ENCODE measurements at places on chromosomes 1 and 21. TPM values are rescaled to one million over a fixed set of nuclear protein-coding genes. Genes with fewer than 3 reads are reported as not detected.

TNFRSF1B gene
- not detected for total RNA-seq

PGLYRP4 gene
- not detected for total RNA-seq

PRKACB gene
- total RNA-seq, result 101 TPM

CD160 gene
- not detected for total RNA-seq

PLA2G2D gene
- total RNA-seq, result not detected

OLFML2B gene
- 1.8 TPM for total RNA-seq

DNA sequence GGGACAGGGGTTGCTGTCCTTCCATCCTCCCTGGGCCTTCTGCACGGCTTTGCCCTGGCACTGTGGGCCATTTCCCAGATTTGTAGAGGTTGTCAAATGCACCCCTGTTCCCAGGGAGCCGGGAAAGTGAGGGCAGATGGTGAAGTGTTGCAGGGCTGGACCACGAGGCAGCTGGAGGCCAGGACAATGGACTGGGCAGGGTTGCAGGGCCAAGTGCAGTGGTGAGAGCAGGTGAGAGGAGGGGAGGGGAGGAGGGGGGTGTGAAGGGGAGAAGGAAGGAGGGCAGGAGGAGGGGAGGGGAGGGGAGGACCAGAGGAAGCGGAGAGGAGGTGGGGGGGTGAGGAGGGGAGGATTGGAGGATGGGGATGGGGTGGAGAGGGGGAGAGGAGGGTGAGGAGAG lies 443.9 kb downstream of the CAMTA1 start:
- H3K4me1 ChIP-seq, result peaks cover under 1% of the 10 kb centered on the region
- no peaks in the 10 kb centered on the region for H3K36me3 ChIP-seq
- no peak for DNase-seq
- no peak overlapping the region for H3K4me3 ChIP-seq
- peaks cover 5% of the 10 kb centered on the region for H3K27me3 ChIP-seq

- no peak overlapping the region for H3K4me3 ChIP-seq
- H3K27me3 ChIP-seq, result no peaks in the 10 kb centered on the region
- H3K27ac ChIP-seq, result no peak overlapping the region
- no peak for DNase-seq
- H3K4me1 ChIP-seq, result peaks cover 4% of the 10 kb centered on the region
- no peaks in the 10 kb centered on the region for H3K36me3 ChIP-seq
Observed at GRCh38 chr1:118190561-118190960, 5.5 kb upstream of the SPAG17 start.

DNA sequence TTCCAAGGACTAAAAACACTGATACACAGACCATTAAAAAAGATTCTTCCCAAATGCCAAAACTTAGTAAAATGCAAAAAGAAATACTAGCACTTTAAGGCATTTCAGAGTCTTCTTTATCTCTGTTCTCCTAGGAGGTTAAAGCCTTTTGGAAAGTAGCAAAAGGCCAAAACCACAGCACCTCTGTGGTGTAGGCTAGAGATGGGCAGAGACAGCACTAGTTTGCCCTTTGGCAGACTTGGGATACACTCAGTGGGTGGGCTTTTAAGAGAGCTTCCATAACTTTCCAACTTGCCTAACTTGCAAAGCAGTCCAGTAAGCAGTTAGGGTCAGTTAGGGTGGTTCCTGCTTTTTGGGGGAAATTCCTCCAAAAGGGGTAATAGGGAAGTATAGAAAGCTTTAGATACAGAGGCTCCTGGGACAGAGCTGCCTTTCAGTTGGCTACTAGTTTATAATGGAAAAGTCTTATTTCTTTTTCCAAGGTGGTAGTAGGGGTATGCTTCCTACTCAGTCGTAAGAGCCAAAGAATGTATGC lies 17.9 kb upstream of the PTCH2 start:
- no peak overlapping the region for H3K4me3 ChIP-seq
- H3K4me1 ChIP-seq, result no peaks in the 10 kb centered on the region
- H3K27ac ChIP-seq, result no peak overlapping the region
- no peak for DNase-seq
- H3K36me3 ChIP-seq, result peaks cover 6% of the 10 kb centered on the region

GRCh38 chr1:40646315-40646714 lies 19.2 kb downstream of the RIMS3 start:
- H3K36me3 ChIP-seq, result no peaks in the 10 kb centered on the region
- H3K4me1 ChIP-seq, result no peaks in the 10 kb centered on the region
- peaks cover 4% of the 10 kb centered on the region for H3K27me3 ChIP-seq
- no peak overlapping the region for H3K27ac ChIP-seq
- no peak for DNase-seq

DNA sequence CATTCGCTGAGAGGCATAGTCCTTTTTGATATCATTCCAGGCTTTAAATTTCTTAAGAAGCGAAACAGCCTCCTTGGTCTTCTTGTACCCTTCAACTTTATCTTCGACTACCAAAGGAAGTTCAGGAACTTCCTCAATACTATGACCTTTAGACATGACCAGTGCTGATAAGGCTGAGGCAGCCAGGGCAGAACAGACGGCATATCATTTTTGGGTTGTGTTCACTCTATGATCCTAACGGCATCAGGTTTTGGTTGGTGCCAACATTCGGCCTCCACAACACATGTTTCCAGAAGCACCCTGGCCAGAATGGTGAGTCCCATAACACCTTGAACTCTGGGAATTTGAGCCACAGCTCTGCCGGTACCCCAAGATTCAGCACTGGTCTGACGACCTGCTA lies 31.4 kb upstream of the MYOC start:
- H3K36me3 ChIP-seq, result no peaks in the 10 kb centered on the region
- no peak overlapping the region for H3K27ac ChIP-seq
- H3K4me1 ChIP-seq, result no peaks in the 10 kb centered on the region

- peaks cover under 1% of the 10 kb centered on the region for H3K27me3 ChIP-seq
- no peak for DNase-seq
- H3K27ac ChIP-seq, result no peak overlapping the region
- no peak overlapping the region for H3K4me3 ChIP-seq
Observed at GRCh38 chr1:25628741-25629421, 12.3 kb downstream of the MAN1C1 start.

- no peak overlapping the region for H3K4me3 ChIP-seq
- no peak overlapping the region for H3K27ac ChIP-seq
- H3K36me3 ChIP-seq, result no peaks in the 10 kb centered on the region
- H3K4me1 ChIP-seq, result no peaks in the 10 kb centered on the region
- no peak for DNase-seq
Observed at GRCh38 chr1:199173356-199173755, 534.5 kb downstream of the PTPRC start.

- H3K4me1 ChIP-seq, result peaks cover 12% of the 10 kb centered on the region
- H3K27ac ChIP-seq, result no peak overlapping the region
- no peak for DNase-seq
- no peaks in the 10 kb centered on the region for H3K36me3 ChIP-seq
- peaks cover 60% of the 10 kb centered on the region for H3K27me3 ChIP-seq
- H3K4me3 ChIP-seq, result no peak overlapping the region
Observed at GRCh38 chr1:175195281-175195680, 2.7 kb upstream of the KIAA0040 start.

DNA sequence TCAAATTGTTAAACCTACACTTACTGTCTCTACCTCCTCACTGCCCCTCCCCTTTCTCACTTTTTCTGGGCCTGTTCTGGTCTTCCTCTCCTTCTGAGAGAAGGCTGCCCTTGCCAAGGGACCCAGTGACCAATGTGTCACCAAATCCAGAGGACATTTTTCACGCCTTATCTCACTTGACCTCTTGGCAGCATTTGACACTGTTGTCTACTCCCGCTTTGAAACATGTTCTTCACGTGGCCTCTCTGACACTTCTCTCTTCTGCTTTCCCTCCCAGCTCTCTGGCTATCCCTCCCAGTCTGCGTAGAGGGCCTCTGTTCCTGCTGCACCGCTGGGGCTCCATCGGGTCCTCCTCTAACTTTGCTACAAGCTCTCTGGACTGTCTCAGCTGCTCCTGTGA lies 25.3 kb downstream of the KCNQ4 start:
- no peaks in the 10 kb centered on the region for H3K36me3 ChIP-seq
- H3K27ac ChIP-seq, result no peak overlapping the region
- no peak overlapping the region for H3K4me3 ChIP-seq
- DNase-seq, result no peak

- H3K27me3 ChIP-seq, result peaks cover 15% of the 10 kb centered on the region
- no peak overlapping the region for H3K27ac ChIP-seq
- H3K4me1 ChIP-seq, result no peaks in the 10 kb centered on the region
- no peak overlapping the region for H3K4me3 ChIP-seq
- DNase-seq, result no peak
- H3K36me3 ChIP-seq, result no peaks in the 10 kb centered on the region
Observed at GRCh38 chr1:206098242-206098919, 18.8 kb downstream of the AVPR1B start.

GRCh38 chr1:167516404-167517388 lies 1.6 kb downstream of the CD247 start:
- DNase-seq, result no peak
- no peaks in the 10 kb centered on the region for H3K36me3 ChIP-seq
- H3K27ac ChIP-seq, result no peak overlapping the region
- H3K27me3 ChIP-seq, result peaks cover 13% of the 10 kb centered on the region
- no peak overlapping the region for H3K4me3 ChIP-seq

GRCh38 chr1:36764798-36765197 lies 269.5 kb downstream of the GRIK3 start:
- DNase-seq, result no peak
- peaks cover 38% of the 10 kb centered on the region for H3K27me3 ChIP-seq
- no peak overlapping the region for H3K27ac ChIP-seq
- H3K4me3 ChIP-seq, result no peak overlapping the region
- peaks cover 3% of the 10 kb centered on the region for H3K4me1 ChIP-seq
- H3K36me3 ChIP-seq, result no peaks in the 10 kb centered on the region

- no peaks in the 10 kb centered on the region for H3K36me3 ChIP-seq
- no peak overlapping the region for H3K27ac ChIP-seq
- no peak for DNase-seq
- no peaks in the 10 kb centered on the region for H3K27me3 ChIP-seq
- peaks cover 13% of the 10 kb centered on the region for H3K4me1 ChIP-seq
- no peak overlapping the region for H3K4me3 ChIP-seq
Observed at GRCh38 chr21:35333831-35334618, 284.9 kb upstream of the RUNX1 start.

DNA sequence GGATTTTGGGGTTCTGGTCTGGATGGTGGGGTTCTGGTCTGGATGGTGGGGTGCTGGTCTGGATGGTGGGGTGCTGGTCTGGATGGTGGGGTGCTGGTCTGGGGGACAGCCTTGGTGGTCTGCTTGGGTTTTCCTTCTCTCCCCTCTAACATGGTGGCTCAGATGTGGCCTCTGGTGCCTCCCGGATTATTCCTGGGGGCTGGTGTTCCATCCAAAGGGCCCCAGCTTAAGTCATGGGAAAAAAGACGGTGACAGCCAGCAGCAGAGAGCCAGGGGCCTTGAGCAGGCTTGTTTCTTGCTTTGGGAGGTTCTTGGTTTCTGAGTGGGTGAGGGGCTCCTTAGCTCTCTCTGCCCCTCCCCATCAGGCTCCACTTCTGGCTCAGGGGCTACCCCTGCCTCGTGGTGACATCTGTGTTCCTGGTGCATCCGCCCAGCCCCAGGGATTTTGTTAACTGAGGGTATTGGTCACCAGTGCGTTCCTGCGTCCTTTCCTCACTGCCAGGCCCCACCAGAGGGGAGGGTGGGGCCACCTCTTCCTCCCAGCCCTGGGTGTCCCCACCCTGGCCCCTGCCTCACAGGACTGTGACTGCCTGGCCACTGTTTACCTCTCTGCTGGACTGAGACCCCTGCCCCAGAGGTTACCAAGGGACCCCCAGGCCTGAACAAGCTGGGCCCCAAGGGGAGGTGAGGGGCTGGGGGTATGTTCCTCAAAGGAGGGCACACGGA lies 43.2 kb upstream of the ACTRT2 start:
- no peaks in the 10 kb centered on the region for H3K36me3 ChIP-seq
- H3K27ac ChIP-seq, result no peak overlapping the region

DNA sequence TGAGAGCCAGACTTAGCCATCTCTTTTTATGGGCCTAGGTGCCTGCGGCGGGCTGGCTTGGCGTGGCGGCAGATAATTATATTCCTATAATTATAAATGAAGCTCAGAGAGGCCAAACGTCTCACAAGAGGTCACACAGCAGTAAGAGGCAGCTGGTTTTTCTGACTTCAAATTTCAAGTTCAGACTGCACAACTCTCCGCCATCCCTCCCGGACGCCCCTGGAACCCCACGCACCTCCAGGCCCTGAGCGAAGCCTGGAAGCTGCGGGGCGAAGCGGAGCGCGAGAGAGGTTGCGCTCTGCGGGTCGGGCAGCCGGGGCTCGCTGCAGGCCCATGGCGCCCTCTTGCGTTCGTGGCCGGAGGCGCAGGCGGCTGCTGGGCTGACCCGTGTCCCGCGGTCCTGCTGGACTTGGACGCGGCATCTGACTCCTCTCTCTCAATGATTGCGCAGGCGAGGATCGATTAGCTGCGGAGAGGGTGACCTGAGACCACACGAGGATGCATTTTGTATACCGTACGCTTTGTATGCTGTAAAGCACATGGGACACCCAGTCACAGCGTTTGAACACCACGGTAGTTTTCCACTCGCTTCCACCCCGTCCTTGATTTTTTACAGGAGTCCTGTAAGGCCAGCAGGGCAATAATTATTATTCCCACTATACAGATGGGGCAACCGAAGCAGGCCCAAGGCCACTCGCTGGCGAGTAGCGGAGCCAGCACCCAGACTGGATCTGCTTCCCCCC lies 272.7 kb downstream of the FOXD2 start:
- peaks cover 88% of the 10 kb centered on the region for H3K27me3 ChIP-seq
- no peak overlapping the region for H3K4me3 ChIP-seq
- no peaks in the 10 kb centered on the region for H3K36me3 ChIP-seq
- peaks cover 6% of the 10 kb centered on the region for H3K4me1 ChIP-seq

DNA sequence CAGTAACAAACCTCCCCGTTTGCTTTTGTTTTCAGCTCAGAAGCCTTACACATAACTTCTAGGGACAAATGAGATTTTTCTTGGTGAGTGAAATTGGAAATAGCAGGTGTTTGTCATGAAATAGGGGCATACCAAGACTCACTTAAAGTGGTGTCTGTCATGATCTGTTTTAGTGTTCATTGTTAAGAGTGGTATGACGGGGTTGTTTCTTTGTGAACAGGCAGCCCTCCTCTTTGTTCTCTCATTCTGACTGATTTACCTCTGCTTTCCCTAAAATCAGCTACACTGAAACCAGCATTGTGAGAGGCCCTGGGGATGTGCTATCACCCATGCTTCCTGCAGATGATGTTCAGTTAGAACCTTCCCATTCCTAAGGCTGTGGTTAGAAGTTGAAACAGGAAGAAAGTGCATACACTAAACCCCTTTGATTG lies 2.5 kb upstream of the ERO1B start:
- no peak overlapping the region for H3K4me3 ChIP-seq
- no peaks in the 10 kb centered on the region for H3K36me3 ChIP-seq
- DNase-seq, result no peak
- H3K27ac ChIP-seq, result no peak overlapping the region
- H3K4me1 ChIP-seq, result peaks cover 24% of the 10 kb centered on the region
- H3K27me3 ChIP-seq, result peaks cover 59% of the 10 kb centered on the region

DNA sequence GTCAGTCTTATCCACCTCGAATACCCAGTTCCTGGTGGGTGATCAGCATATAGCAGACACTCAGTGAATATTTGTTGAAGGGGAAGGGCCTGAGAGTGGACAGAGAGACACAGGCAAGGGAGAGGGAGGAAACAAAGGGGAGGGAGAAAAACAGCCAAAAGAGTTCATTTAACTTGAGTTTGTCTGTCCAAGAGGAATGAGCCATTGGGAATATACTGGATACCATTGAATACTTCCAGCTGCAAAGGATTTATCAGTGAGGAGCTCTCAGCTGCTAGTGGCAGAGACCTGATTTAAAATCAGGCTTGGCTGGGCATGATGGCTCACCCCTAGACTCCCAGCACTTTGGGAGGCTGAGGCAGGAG lies 11.5 kb upstream of the BGLAP start:
- peaks cover 1% of the 10 kb centered on the region for H3K4me1 ChIP-seq
- no peak overlapping the region for H3K4me3 ChIP-seq
- DNase-seq, result no peak
- H3K27ac ChIP-seq, result no peak overlapping the region
- peaks cover 11% of the 10 kb centered on the region for H3K36me3 ChIP-seq
- no peaks in the 10 kb centered on the region for H3K27me3 ChIP-seq

GRCh38 chr1:33758698-33759097 lies 105.2 kb upstream of the HMGB4 start:
- H3K27me3 ChIP-seq, result peaks cover 3% of the 10 kb centered on the region
- H3K36me3 ChIP-seq, result no peaks in the 10 kb centered on the region
- no peak for DNase-seq
- no peaks in the 10 kb centered on the region for H3K4me1 ChIP-seq
- H3K4me3 ChIP-seq, result no peak overlapping the region
- no peak overlapping the region for H3K27ac ChIP-seq

All from progenitor cell of endocrine pancreas (in vitro differentiated cells).